Activated CD4-positive, alpha-beta T cell treated with anti-CD3 and anti-CD28 coated beads, Interleukin-2, amount 10 ng/mL, durations not matched to agents 24 days and 14 days (primary cell): ENCODE measurements at places on chromosomes 3 and 15. TPM values are rescaled to one million over a fixed set of nuclear protein-coding genes. Genes with fewer than 3 reads are reported as not detected.

GRCh38 chr15:34161329-34161963 is 48.5 kb downstream of the KATNBL1 start:
- H3K4me3 ChIP-seq = no peak overlapping the region
- no peaks in the 10 kb centered on the region for H3K27me3 ChIP-seq
- peaks cover 79% of the 10 kb centered on the region for H3K36me3 ChIP-seq
- no peak overlapping the region for H3K27ac ChIP-seq

DNA sequence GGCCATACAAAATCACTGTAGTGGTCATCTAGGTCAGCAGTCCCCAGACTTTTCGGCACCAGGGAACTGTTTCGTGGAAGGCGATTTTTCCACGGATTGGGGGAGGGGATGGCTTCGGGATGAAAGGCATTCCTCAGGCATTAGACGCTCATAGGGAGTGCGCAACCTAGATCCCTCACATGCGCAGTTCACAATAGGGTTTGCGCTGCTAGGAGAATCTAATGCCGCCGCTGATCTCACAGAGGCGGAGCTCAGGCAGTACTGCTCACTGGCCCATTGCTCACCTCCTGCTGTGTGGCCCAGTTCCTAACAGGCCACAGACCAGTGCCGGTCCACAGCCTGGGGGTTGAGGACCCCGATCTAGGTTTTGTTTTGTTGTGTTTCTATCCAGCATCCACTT is 200.1 kb downstream of the SLC9A9 start:
- no peaks in the 10 kb centered on the region for H3K27me3 ChIP-seq
- H3K36me3 ChIP-seq = no peaks in the 10 kb centered on the region
- no peaks in the 10 kb centered on the region for H3K4me1 ChIP-seq
- H3K4me3 ChIP-seq = no peak overlapping the region
- no peak overlapping the region for H3K27ac ChIP-seq
- no peak for DNase-seq

DNA sequence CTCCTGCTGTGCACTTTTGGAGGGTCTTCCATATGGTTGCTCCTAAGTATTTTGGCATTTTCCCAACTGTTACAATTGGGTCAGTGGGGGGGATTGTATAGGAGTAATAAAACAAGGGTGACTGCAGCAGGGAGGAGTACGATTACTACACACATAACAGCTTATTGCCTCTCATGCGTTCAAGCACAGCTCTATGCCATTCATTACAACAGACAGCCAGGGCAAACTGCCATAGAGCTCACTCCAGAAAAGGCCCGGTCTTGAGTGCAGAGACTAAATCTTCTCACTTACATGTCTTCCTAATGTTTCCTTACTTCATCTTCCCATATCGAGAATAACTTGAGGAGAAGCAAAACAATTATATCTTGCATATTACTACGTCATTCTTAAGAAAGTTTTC is 1.4 kb upstream of the CHMP2B start:
- no peak for DNase-seq
- peaks cover 33% of the 10 kb centered on the region for H3K27me3 ChIP-seq
- H3K4me3 ChIP-seq = peak overlapping the region; percentile 55
- no peak overlapping the region for H3K27ac ChIP-seq

- H3K4me3 ChIP-seq = no peak overlapping the region
- peaks cover 37% of the 10 kb centered on the region for H3K27me3 ChIP-seq
Observed at GRCh38 chr3:156433138-156433537, 121.8 kb downstream of the SSR3 start.

GRCh38 chr3:15812183-15812582 is 14.4 kb upstream of the ANKRD28 start:
- H3K27ac ChIP-seq = no peak overlapping the region
- H3K27me3 ChIP-seq = no peaks in the 10 kb centered on the region
- H3K4me1 ChIP-seq = peaks cover 33% of the 10 kb centered on the region
- H3K4me3 ChIP-seq = no peak overlapping the region
- DNase-seq = no peak
- peaks cover 12% of the 10 kb centered on the region for H3K36me3 ChIP-seq

DNA sequence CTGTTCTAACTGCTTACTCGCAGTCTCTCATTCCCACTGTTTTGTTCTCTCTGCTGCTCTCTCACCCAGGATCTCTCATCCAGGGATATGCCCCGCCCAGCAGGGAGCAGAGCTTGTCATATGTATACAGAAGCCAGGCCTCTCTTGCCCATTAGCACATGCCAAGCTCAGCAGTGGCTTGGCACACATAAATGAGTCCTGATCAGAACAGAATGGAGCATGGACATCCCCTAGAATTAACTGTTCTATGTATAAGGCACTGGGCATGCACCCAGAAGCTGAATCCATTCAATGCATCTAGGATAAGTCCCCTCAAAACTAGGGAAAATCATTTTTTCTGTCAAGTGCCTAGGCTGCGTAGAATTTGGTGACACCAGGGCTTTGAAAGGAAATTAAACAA is 61.6 kb downstream of the IGSF11 start:
- H3K4me3 ChIP-seq = no peak overlapping the region
- H3K27me3 ChIP-seq = peaks cover 10% of the 10 kb centered on the region
- H3K27ac ChIP-seq = no peak overlapping the region
- no peaks in the 10 kb centered on the region for H3K4me1 ChIP-seq

DNA sequence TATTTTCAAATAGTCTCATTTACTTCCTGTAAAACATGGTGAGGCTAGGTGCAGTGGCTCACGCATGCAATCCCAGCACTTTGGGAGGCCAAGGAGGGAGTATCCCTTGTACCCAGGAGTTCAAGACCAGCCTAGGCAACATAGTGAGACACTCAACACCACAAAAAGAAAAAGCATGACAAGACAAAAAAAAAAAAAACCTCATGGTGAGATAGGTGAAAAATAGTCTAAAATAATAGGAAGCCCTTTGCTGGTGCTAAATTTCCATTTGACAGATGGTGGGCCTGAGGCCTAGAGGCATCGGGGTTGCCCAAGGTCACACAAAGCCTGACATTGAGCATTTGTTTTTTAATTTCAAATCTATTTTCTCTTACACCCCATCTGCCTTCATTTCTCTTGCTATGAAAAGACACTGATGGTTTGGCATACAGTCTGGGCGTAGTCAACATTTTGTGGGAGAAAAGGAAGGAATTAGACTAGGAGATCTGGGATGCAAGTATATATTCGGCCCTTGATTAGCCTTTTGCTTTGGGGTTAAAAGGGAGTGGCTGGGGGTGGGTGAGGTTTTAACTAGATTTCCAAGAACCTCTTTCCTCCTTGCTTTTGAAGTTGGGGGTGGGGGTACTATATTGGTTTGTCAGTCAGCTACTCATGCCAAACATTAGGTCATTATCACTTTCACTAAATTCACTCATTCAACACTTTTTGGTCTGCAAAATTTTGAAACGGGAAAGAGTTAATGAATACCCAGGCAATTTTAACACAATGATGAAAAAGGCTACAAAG is 11.3 kb downstream of the RAB8B start:
- H3K36me3 ChIP-seq = peaks cover 53% of the 10 kb centered on the region
- H3K4me3 ChIP-seq = peak overlapping the region; percentile 24
- H3K4me1 ChIP-seq = peaks cover 71% of the 10 kb centered on the region
- H3K27me3 ChIP-seq = no peaks in the 10 kb centered on the region
- DNase-seq = no peak

- DNase-seq = no peak
- H3K4me3 ChIP-seq = no peak overlapping the region
- peaks cover 1% of the 10 kb centered on the region for H3K36me3 ChIP-seq
- H3K27me3 ChIP-seq = no peaks in the 10 kb centered on the region
- peak overlapping the region; percentile 14 for H3K27ac ChIP-seq
Observed at GRCh38 chr15:60761505-60761845, 282.5 kb upstream of the ICE2 start.

DNA sequence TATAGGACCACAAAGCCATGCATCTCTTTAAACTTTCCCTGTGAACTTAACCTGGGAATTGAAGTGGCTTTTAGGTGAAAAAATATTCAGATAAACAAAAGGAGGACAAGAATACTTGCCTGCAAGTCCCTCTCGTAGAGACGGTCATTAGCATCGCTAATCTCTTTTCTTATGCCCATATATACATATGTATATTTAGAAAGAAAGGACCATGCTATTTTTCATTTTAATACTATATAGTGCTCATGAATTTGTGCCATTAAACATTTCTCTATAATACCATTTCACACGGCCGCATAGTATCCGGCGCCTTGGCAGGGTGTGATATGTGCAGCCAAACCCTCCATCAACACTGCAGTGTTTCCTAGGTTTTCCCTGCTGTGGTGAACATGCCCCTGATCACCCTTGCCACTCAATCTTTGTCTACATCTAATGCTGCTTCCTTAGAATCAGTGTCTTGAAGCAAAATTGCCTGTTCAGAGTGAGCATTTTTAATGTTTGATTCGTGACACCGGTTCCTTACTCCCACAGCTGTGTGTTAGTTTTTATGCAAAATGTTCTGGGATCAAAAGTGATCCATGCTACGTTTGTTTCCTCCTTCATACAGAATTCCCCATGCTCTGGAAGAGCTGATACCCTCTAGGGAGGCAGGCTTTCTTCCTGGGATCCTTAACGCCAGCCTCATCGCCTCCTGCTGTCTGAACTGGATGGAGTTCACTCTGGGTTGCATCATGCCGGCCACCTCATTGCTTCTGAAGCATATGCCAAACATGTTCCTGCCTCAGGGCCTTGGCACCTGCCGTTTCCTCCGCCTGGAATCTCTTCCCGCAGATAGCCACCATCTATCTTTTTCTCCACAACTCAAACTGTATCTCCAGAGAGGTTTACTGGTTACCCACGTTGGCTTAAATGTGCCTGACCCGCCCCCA is 118.1 kb downstream of the FBLN2 start:
- H3K4me3 ChIP-seq = no peak overlapping the region
- no peak for DNase-seq
- H3K27me3 ChIP-seq = no peaks in the 10 kb centered on the region
- H3K36me3 ChIP-seq = no peaks in the 10 kb centered on the region
- H3K27ac ChIP-seq = no peak overlapping the region

DNA sequence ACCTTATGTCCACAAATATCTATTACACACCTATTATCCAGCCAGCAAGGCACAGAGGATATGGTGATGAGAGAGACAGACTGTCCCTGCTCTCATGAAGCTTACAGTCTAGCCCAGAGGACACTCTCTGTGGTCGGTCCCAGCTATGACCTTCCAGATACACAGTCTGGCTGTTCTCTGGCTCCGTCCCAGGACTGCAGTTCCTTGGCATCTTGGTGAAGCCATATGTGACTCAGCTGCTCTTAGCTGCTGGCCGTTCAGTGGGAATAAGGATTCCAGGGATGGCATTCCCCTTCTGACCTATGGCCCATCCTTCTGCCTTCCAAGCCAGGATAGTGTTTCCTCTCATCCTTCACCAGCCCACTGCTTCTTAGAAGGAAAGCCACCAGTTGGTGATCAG is 30.8 kb downstream of the MEX3B start:
- H3K27me3 ChIP-seq = peaks cover 3% of the 10 kb centered on the region
- H3K4me3 ChIP-seq = no peak overlapping the region
- no peak overlapping the region for H3K27ac ChIP-seq
- no peaks in the 10 kb centered on the region for H3K36me3 ChIP-seq
- no peak for DNase-seq
- H3K4me1 ChIP-seq = no peaks in the 10 kb centered on the region

DNA sequence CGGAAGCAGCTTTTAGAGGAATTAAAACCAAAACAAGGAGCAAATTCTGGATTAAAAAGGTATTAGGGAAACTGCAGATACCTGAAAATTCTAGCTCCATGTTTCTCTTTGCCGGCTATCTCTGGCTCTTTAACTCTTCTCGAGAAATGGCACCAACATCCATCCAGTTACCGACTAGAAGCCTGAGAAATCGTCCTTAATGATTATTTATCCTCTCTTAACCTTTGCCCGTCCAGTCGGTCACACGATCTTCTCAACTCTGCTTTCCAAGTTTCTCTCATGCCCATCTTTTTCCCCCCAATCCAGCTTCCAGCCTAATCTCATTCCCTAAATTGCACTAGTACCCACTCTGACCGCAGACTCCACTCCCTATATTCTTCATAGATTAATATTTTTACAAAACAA is 596 bp upstream of the SGO1 start:
- DNase-seq = no peak
- H3K27me3 ChIP-seq = no peaks in the 10 kb centered on the region
- peaks cover 17% of the 10 kb centered on the region for H3K4me1 ChIP-seq
- peaks cover 10% of the 10 kb centered on the region for H3K36me3 ChIP-seq

DNA sequence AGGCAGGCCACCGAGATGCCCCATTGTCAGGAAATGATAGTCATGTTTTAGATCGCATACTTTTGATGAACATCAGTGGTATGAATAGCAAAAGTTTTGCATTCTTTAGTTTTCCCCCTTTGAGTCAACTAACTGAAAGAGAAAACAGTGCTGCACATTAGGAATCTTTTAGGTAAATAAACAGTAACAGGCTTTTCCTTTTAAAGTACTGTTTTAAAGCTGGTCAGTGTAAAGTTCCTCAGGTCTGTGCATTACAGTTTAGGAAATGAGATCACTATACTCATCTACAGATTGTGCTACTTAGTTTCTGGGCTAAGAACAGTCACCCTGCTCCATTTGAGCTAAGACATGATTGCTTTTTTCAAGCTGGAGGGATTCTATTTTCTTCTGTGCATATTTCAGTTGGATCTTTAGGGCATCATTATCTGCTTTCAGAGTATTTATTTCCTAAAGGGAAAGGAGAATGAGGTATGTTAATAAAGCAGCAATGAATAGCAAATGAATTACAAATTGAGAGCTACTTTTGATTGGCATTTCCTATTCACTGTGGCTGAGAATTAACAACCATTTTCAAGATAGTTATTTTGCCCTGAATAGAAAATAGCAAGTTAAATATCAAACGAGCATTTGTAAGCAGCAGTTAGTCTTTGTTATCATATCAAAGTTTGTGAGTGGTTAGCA is 36.5 kb downstream of the FAM98B start:
- DNase-seq = no peak
- peak overlapping the region; percentile 76 for H3K27ac ChIP-seq
- H3K4me1 ChIP-seq = peaks cover 28% of the 10 kb centered on the region
- no peaks in the 10 kb centered on the region for H3K27me3 ChIP-seq
- H3K36me3 ChIP-seq = peaks cover 59% of the 10 kb centered on the region

GRCh38 chr3:61666615-61667330 is 105.4 kb downstream of the PTPRG start:
- H3K27me3 ChIP-seq = no peaks in the 10 kb centered on the region
- H3K27ac ChIP-seq = no peak overlapping the region
- no peaks in the 10 kb centered on the region for H3K36me3 ChIP-seq
- no peaks in the 10 kb centered on the region for H3K4me1 ChIP-seq

PTX3 gene
- total RNA-seq = not detected in 2 replicates

NT5DC2 gene
- 75.6 and 76.9 TPM in 2 replicates for total RNA-seq

PLXNB1 gene
- 5.7 and 6.5 TPM in 2 replicates for total RNA-seq
